GM12864 (cell line): ENCODE measurements at places on chromosomes 1 and 21.

GRCh38 chr1:223012938-223013337, 130.1 kb downstream of the TLR5 start:
- DNase-seq: no peak

GRCh38 chr1:26373789-26374188, 1.2 kb upstream of the ZNF683 start:
- no peak for DNase-seq

- DNase-seq: no peak
Measured at GRCh38 chr1:1128454-1129139, 12.7 kb upstream of the C1orf159 start.

DNA sequence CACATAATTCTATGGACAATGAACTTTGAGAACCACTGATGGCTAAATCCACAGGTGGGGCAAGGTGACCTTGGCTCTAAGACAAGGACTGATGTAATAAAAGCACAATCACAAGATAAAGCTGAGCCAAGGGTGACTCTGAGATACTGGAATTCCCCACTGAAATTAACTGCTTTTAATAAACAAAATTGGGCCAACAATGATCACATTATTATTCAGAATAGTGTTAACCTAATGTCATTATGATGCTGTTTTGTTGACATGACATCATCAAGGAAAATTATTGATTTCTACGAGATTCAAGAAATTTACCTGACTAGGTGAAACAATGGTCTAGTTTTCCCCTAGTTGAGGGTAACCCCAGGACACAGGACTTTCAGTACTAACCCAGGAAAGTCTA, 273.7 kb upstream of the NFIA start:
- no peak for DNase-seq

GRCh38 chr1:108591466-108591865, 31.6 kb downstream of the EEIG2 start:
- DNase-seq: no peak

- DNase-seq: no peak
Measured at GRCh38 chr21:29534448-29534847, 235.7 kb downstream of the BACH1 start.

DNA sequence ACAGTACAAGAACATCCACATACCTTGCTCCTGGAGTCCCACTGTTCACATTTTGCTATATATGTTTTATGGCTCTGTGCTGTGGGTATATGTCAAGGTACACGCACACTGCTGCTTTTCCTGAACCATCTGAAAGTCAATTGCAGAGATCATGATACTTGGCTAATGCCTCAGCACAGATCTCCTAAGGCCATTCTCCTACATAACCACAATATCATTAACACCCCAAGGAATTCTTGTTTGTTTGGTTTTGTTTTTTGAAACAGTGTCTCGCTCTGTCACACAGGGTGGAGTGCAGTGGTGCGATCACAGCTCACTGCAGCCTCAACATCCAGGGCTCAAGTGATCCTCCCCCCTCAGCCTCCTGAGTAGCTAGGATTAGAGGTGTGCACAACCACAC, 16.0 kb downstream of the CTNNBIP1 start:
- DNase-seq: no peak

DNA sequence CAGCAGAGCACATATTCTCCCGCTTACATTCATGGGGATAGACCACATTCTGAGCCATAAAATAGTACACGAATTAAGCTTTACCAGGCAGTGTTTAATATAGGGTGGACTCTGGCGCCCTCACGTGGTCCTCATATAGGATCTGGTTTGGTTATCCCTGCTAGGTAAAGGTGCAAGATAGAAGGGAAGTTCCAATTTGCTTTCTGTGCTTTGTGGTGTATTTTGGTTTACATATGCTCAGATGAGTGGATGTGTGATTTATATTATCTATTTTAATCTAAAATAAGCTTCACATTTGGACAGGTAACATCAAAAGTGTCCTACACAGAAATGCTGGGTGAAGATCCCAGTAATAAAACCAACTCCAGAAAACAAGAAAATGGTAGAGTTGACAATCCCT, 3.6 kb downstream of the CR1 start:
- peak; percentile 54 for DNase-seq

DNA sequence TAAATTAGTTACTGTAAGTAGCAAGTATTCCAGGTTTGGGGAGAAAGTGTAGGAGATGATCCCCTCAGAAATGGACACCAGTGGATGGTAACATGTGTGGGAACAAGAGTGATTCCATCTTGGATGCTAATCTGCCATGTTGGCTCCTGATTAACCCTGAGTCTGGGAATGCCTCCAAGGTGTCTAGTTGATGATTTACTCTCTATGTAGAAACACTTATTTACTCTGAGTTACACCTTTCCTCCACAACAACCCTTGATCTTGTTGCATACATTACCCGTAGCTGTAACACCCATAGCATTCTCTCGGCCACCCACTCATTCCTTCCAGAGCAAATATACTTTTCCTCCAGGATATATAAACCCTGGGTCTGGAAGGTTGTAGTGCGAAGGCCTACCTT, 315.9 kb upstream of the GREM2 start:
- DNase-seq: no peak

DNA sequence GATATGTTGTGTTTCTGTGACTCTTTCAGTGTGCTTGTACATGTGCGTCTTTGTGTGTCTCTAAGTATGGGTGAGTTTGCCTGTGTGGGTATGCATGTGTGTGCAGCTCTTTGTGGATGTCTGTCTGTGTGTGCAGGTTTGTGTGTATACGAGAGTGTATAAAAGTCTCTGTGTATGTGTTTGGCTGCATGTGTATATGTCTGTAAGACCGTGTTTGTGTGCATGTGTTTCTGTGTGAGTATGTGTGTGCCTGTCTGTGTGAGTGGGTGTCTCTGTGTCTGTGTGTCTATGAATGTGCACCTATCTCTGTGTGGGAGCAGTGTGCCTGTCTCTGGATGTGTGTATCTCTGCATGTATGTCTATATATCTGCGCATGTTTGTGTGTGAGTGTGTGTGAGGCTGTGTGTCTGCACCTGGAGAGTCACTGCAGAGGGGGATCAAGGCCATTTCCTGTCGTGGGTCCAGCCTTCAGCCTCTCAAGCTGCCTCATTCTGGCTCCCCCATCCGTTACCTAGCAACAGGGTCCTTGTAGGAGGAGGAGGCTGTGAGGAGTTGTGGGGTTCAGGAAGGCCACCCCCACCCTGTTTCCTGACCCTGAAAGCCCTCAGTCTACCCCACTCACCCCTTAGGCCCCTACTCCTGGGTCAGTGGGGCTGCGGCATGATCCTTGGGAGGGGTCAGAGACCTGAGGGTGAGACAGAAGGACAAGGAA, 10.4 kb downstream of the FGR start:
- no peak for DNase-seq

- DNase-seq: no peak
Measured at GRCh38 chr21:44509539-44509938, 30.5 kb downstream of the KRTAP10-1 start.

GRCh38 chr1:81174811-81175476, 625.8 kb upstream of the ADGRL2 start:
- no peak for DNase-seq

GRCh38 chr1:213034713-213035112, 16.3 kb upstream of the RPS6KC1 start:
- DNase-seq: no peak

DNA sequence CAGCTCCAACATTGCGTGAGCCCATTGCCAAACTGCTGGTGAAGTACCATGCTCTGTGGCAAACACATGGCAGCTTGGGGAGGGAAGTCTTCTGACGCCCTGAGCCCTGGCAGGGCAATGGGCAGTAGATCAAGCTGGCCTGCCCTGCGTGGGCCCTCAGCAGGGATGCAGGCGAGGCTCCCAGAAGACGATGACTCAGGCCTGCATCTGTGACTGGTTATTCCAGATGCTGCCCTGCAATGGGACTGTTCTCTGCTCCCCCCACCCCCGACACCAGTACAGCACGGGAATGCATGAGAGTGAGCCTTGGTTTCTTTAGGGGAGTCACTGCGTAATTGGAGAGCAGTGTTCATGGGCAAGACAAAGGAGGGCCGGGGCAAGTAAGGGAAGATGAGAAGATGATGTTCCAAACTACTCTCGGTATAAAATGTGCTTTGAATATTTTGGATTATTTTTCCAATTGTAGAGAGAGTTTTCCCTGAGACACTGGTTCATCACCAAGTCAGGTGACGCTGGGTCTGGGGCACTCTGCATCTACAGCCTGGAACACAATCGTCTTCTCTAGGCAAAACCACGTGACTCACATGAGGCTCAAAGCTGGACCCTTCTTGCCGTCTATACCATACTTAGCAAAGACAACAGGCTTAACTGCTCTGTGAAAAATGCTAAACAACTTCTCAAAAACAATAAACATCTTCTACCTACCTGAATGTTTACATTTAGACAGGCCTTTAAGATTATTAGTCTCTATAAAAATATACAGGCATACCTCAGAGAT, 9.0 kb upstream of the C1orf198 start:
- DNase-seq: no peak

GRCh38 chr1:7107109-7107830, 322.0 kb downstream of the CAMTA1 start:
- DNase-seq: no peak

- no peak for DNase-seq
Measured at GRCh38 chr1:61285371-61285885, 203.1 kb downstream of the NFIA start.

- no peak for DNase-seq
Measured at GRCh38 chr1:86228546-86228945, 72.0 kb upstream of the COL24A1 start.

GRCh38 chr1:84497631-84498275, 8.4 kb upstream of the SPATA1 start:
- no peak for DNase-seq

DNA sequence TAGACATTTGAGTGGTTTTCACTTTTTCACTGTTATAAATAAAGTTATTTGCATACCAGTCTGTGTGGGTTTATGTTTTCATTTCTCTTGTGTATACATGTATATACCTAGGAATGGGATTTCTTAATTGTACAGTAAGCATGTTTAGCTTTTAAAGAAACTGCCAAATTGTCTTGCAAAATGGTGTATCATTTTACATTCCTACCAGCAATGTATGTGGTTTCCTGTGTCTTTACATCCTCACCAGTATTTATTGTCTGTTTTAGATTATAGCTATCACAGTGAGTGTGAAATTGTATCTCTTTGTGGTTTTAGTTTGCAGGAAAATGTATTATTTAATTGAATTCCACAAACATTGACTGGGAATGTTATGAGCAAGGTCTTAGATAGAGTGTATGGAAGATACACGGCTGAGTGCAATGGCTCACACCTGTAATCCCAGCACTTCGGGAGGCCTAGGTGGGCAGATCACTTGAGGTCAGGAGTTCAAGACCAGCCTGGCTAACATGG, 57.3 kb downstream of the MACF1 start:
- no peak for DNase-seq

GRCh38 chr21:44418108-44418875, 37.0 kb upstream of the LRRC3 start:
- no peak for DNase-seq

DNA sequence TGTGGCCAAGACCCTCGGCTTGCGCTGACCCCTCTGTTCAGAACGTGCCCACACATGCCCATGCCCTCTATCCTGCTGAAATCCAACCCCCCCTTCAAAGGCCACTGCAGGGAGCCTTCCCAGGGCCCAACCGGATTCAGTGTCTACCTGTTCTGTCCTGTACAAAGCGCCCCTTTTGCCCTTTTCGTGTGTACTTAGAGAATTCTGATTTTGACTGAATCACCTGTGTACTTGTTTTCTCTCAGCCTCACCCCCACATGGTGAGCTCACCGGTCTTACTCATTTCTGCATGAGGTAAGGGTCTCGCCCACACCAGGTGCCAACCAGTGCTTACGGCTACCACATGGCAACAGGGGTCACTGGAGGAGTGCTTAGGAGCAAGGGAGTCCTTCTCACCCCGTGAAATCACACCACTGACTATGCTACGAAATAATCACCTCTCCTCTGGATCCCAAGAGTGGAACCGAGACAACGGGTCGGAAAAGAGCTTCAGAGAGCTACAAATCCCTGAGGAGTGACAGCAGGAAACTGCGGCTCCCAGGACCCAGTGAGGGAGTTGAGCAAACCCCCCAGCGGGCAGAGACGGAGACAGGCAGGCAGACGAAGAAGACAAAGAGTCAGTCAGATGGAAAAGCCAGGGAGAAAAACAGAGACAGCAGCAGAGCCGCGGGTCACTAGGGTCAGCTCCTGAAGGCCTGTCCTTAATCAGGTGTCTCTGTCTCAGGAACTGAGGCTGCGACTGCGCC, 2.1 kb upstream of the S100A2 start:
- DNase-seq: no peak

GRCh38 chr21:43196826-43197225, 28.0 kb downstream of the CRYAA start:
- no peak for DNase-seq

GRCh38 chr1:116345011-116345410, 28.0 kb upstream of the ATP1A1 start:
- no peak for DNase-seq

GRCh38 chr1:9960706-9961562, 17.7 kb downstream of the NMNAT1 start:
- DNase-seq: no peak

DNA sequence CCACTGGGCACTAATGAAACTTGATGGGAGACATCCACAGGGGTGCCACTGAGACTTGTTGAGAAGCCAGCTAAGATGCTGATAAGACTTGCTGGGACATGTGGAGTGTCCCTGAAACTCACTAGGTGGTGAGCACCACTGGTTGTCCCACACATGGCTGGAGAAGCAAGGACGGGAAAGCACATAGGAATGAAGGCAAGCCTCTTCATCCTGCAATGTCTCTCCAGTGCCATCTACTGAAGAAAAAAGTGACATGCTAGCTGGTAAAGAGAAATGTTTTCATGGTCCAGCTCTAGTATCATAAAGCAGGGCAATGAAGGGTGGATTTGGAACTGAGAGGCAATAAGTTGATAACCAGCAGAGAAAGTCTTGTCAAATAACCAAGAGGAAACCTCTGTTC, 283.0 kb downstream of the PAPPA2 start:
- no peak for DNase-seq

DNA sequence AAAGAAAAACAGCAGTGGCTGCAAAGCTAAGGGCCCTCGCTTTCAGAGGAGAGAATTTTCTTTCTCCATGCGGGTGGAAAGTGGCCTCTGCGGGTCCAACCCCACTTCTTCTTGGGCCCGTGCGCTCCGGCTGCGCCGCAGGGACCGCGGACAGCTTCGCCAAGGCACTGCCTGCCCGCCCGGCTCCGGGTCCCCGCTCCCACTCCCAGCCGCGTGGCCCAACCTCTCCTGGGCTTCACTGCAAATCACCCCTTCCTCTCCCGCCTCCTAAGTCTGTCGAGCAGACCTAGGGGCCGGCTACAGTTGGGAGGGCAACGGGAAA, 1.0 kb upstream of the RUNX3 start:
- no peak for DNase-seq

- DNase-seq: no peak
Measured at GRCh38 chr1:155608888-155609225, 1.2 kb upstream of the MSTO1 start.

- no peak for DNase-seq
Measured at GRCh38 chr1:193525917-193526710, 339.7 kb upstream of the B3GALT2 start.

DNA sequence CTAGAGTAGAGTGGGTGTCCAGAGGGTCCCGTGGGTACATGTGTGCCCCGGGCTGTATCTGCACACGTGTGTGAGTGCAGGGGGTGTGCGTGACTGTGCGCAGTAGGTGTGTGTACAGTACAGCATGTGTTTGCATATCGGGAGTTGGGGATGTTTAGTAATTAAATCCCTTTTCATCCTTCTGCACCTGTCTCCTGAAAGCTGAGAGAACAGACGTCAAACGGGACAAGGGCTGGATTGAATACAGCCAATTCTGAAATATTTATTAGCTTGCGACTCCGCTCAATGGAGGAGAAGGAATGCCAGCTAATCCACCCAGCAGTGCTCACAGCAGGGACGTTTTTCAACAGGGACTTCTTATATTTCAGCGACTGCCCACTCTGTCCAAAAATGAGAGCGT, 44.7 kb upstream of the CASZ1 start:
- no peak for DNase-seq

- no peak for DNase-seq
Measured at GRCh38 chr1:216054600-216054999, 368.6 kb downstream of the USH2A start.
